ENCODE measurements at places on chromosomes 11 and 22. TPM values are rescaled to one million over a fixed set of nuclear protein-coding genes. Genes with fewer than 3 reads are reported as not detected.

GRCh38 chr22:47658182-47658581 lies 895.7 kb downstream of the TBC1D22A start:
- DNase-seq, result no peak
- no peak overlapping the region for H3K27ac ChIP-seq
- no peaks in the 10 kb centered on the region for H3K36me3 ChIP-seq
- no peaks in the 10 kb centered on the region for H3K4me1 ChIP-seq
- H3K27me3 ChIP-seq, result peaks cover 57% of the 10 kb centered on the region

Gene XKR3
- total RNA-seq, result not detected

GRCh38 chr11:2911088-2911784 lies 18.0 kb downstream of the PHLDA2 start:
- H3K27me3 ChIP-seq, result peaks cover 28% of the 10 kb centered on the region
- no peak overlapping the region for H3K27ac ChIP-seq
- H3K4me1 ChIP-seq, result peaks cover 36% of the 10 kb centered on the region
- no peak for DNase-seq
- H3K4me3 ChIP-seq, result no peak overlapping the region

Gene TMEM191C
- 1.5 TPM for total RNA-seq

Data from left ventricle myocardium inferior (tissue), 1 donor.